ENCODE measurements at places on chromosomes 5 and 9.

- DNase-seq: no peak
These were observed 195.5 kb downstream of the SNCAIP start for GRCh38 chr5:122507581-122507980.

DNA sequence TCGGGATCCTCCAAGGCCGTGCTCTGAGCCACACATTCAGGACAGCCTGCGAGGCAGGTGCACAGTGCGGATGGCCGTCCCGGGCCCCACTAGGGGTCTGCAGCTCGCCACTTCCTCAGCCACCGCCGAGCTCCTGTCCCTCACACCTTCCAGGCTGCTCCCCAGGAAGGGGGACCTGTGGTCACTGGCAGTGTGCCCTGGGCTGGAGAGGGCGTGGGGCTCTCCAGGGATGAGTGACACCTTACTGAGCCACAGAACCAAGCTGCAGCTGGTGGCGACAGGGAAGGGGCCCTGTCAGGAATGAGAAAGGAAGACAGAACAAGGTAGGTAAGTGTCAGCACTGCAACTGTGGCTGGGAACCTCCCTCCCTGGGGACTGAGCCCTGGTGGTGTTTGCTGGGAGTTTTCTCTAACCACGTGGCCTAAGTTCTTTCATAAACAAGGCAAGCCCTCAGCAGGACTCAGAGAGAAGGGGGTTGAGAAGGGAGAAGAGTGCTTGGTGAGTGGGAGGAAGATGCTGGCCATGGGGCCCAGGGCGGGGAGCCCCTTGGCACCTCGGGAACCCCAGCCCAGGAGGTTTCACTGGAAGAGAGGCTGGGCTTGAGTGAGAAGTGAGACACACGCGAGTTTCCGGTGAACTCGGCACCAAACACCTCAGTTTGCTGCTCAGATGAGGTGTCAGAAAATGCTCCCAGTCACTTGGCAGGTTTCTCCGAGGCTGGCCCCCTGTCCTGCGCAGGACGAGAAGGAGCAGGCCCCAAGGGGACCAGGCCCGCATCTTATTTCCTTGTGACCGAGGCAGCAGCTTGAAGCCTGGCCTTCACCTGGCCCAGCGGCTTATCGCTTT lies 5.2 kb downstream of the IL13 start:
- no peak for DNase-seq

- DNase-seq: no peak
These were observed 30.0 kb upstream of the STOM start for GRCh38 chr9:121399883-121400607.

- no peak for DNase-seq
These were observed 131.2 kb upstream of the PLCXD3 start for GRCh38 chr5:41641621-41642020.

GRCh38 chr5:42830924-42831323 lies 19.2 kb upstream of the SELENOP start:
- no peak for DNase-seq

DNA sequence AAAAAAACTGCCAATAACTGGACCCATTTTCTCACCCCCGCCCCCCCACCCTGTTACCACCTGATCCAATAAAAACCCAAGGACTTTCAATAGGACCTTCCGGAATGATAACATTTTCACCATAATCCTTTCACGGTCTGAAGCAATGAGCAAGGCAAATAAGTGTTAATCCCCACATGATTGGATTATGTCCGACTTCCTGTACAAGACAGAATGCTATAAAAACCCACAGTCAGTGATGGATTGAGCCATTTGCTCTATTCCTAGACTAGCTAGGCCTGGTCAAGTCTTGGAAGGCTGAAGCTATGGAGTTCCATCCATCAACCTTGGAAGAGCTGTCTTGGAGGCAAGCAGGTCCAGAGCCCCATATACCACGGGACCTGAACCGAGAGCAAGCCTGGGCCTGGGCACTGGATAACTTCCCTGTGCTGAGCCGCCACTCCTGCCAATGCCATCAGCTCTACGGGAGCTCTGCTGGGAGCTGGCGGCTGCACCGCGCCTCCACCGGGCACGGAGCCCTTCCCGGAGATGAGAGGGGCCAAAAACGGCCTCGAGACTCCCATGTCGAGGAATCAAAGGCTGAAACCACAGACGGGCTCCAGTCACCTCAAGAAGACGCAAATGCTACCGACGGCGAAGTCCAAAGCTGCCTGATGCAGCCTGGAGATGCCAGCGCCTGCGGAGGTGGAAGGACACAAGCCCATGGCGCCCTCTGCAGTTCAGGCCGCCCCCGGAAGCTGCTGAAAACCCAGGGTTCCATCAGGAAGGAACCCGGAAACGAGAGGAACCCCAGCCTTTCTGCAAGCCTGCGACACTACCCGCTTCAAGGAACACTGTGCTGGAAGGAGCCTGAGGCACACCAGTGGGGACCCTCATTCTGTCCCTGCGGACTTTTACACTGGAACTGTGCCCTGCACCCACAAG lies 69.2 kb downstream of the ANXA2R start:
- no peak for DNase-seq

DNA sequence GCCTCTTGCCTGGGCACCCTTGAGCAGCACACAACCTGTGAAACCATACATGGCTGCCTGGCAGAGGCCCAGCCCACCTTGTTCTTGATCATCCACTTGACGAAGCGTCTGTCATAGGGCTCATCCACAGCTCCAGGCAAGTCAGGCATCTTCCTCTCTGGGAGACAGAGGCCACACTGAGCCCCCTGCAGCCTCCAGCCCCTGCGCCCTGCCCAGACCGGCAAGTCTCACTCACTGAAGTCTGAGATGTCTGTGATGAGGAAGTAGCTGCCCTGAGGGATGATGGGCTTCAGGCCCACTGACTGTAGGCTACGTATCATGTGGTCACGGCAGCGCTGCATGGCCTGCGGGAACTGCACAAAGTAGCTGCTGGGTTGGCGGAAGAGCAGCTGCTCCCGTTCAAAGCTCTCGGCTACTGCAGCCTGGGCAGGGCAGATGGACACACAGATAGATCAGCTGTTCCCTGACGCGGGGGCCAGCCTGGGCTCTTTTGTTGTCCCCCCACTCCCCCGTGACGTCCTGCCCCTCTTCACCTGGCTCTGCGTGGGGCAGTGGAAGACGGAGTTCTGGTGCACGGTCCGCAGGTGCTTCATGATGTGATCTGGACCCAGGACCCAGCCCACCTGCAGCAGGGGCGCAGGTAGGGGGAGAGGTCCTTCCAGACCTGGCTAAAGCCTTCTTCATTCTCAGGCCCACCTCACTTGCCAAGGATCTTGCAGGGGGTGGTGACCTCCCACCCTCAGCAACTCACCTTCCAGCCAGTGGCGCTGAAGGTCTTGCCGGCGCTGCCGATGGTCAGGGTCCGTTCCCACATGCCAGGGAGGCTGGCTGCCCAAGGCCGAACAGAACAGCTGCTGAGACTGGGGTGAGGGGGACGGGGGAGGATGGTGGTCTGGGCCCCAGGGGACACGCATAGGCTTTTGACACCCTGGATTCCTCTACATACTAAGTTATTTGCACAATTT lies 5.9 kb upstream of the SPOUT1 start:
- DNase-seq: no peak

- no peak for DNase-seq
These were observed 57.5 kb downstream of the PSAT1 start for GRCh38 chr9:78354324-78354973.

DNA sequence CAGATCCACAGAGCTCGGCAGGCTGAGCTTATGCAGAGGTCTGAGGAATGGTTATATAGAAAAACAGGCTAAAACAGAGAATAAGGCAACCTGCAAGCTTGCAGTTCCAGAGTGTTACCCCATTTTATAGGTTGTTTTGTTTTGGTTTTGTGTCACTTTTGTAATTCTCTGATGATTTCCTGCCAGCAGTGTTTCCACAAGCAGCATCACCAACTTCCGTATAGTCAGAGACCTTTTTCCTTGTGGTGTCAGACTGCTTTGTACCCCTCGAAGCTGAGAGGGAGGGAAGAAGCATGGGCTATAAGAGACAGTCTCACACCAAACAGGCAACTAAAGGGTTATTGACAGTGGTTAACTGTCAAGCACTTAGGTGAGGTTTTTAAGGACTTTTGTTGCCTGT lies 61.8 kb downstream of the TLE4 start:
- no peak for DNase-seq

DNA sequence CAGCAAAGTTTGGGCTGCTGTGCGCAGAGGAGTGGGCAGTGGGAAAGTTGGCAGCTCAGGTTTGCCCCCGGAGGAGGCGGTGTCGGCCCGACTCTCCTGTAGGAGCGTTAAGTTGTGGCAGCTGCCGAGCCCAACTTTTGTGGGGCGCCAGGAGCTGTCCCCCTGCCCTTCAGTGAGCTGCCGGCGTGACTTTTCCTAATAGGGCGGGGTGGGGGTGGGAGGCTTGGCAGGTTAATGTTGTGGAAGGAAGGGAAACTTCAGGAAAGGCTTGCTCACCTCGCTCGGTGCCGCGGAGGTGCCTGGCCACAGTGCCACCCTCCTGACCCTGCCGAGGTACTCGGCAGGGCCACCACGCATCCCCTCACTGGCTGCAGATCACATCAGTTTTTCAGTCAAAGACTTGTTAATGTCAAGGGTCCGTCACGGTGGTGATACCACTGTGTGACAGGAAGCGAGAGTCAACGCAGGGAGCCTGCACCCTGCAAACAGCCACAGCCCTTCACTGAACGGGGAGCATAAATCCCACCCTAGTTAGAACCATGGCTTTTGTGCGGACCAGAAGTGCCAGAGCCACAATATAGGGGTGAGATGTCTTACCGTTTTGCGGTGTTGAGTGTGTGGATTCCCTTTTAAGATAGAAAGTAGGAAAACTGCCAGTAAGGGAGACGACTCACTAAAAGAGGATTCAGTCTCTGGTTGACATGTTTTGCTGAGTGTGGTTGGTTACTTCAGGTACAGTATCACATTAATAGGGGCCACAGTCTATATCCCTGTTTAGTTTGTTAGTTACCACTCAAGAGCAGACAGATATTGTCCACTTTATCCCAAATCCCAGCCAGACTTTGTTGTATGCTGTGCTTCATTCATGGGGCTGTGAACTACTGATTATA lies 796 bp downstream of the LNPEP start:
- peak; percentile 19 for DNase-seq

DNA sequence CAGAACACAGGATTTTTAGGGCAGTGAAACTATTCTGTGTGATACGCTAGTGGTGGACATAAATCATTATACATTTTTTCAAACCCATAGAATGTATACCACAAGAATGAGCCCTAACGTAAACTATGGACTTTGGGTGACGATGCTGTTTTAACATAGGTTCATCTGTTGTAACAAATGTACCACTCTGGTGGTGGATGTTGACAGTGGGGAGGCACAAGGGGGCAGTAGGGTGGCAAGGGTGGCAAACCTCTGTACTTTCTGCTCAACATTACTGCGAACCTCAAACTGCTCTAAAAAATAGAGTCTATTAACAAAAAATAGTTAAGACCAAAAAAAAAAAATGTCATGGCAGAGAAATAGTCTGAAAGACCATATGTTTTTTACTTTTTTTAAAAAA lies 9.1 kb upstream of the MVB12B start:
- DNase-seq: no peak

DNA sequence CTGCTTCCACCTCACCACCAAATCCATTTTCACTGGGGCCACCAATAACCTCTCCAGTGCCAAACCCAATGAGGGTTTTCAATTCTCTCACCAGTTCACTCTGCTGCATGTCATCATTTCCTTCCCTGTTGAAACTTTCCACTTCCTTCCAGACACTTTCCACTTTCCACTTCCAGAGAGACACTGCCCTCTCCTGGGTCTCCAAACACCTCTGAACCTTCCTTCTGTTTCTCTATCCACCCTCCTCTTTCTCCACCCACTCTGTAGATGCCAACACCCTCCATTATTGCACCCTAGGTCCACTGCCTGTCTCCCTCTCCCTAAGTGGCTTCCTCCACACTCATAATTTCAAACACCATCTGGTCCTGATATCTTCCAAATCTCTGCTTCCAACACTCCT lies 39.6 kb downstream of the PDE6A start:
- no peak for DNase-seq

GRCh38 chr9:130095872-130096271 lies 42.2 kb downstream of the GPR107 start:
- DNase-seq: no peak

- no peak for DNase-seq
These were observed 64.5 kb upstream of the ADAMTS2 start for GRCh38 chr5:179409806-179410205.

GRCh38 chr5:142825378-142826089 lies 55.4 kb downstream of the ARHGAP26 start:
- no peak for DNase-seq

- DNase-seq: no peak
These were observed 12.0 kb upstream of the CTSL start for GRCh38 chr9:87713988-87714330.

DNA sequence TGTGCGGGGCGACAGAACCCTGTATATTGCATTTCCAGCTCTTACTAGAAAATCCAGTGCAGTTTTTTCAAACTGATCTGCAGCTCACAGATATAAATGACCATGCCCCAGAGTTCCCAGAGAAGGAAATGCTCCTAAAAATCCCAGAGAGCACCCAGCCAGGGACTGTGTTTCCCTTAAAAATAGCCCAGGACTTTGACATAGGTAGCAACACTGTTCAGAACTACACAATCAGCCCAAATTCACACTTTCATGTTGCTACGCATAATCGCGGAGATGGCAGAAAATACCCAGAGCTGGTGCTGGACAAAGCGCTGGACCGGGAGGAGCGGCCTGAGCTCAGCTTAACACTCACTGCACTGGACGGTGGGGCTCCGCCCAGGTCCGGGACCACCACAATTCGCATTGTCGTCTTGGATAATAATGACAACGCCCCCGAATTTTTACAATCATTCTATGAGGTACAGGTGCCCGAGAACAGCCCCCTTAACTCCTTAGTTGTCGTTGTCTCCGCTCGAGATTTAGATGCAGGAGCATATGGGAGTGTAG lies 786 bp downstream of the PCDHB5 start:
- no peak for DNase-seq

GRCh38 chr5:53037141-53037859 lies 48.1 kb downstream of the ITGA2 start:
- no peak for DNase-seq

- DNase-seq: no peak
These were observed 5.3 kb upstream of the ERAP2 start for GRCh38 chr5:96871027-96871399.

DNA sequence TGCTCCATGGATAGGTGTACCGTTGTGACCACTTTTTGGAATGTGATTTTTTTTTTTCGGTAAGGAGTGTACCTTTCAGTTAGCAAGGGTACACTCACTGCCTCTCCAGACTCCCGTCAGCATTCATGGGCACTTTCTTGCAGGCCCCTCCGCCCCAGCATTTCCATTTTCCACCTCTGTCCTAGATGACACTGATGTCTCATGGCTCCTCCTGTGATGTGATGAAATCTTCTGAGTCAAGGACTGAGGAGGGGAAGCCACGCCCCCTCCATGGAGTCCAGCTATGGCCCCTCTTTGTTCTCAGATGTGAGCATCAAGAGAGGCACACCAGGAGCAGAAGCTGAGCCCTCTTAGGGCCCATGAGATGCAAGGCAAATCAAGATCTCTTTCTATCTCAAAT lies 61.8 kb downstream of the CTSL start:
- DNase-seq: no peak

GRCh38 chr5:86879086-86879485 lies 261.3 kb downstream of the COX7C start:
- no peak for DNase-seq

GRCh38 chr5:150487199-150488061 lies 20.5 kb upstream of the NDST1 start:
- DNase-seq: no peak
